ENCODE measurements at places on chromosomes 5 and 9.

DNA sequence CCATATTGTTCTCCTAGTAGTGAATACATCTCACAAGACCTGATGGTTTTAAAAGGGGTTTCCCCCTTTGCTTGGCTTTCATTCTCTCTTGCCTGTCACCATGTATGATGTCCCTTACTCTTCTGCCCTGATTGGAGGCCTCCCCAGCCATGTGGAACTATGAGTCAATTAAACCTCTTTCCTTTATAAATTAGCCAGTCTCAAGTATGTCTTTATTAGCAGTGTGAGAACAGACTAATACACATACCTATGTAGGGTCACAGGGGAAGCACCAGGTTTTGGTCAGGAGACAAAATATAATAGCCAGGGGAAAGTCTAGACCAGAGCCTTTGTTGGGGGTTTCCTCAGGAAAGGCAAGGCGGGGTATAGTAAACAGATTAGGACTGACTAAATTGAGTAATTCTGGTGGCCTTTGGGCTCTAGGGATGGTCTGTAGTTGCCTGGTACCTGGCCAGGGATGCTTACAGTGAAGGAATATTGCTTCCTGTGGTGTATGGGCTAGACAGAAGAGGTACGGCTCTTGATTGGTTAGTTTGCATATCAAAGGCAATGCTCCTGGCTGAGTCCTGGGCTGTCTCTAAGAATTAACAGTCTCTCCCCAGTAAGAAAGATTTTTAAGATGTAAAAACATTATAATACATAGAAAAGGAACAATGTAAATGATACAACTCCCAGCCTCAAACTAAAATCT, 254.5 kb downstream of the ELAVL2 start:
- no peak for DNase-seq

DNA sequence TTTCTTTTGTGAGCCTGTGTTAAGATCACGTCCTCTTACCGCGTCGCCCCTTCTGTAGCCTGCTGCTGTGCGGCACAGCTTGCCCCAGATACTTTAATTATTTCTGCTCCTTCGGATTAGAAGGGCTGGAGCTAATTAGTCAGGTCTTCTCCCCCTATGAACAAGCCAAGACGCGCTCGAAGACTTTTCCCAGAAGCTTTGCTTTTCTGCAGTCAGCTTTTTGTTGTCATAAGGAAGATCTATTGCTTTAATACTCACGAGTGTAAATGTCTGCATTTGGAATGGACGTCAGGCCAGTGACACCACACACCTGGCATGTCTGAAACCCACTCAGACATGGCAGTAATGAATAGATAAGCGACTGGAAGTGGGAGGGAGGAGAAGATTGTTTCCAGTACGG, 37.0 kb downstream of the PRUNE2 start:
- no peak for DNase-seq

DNA sequence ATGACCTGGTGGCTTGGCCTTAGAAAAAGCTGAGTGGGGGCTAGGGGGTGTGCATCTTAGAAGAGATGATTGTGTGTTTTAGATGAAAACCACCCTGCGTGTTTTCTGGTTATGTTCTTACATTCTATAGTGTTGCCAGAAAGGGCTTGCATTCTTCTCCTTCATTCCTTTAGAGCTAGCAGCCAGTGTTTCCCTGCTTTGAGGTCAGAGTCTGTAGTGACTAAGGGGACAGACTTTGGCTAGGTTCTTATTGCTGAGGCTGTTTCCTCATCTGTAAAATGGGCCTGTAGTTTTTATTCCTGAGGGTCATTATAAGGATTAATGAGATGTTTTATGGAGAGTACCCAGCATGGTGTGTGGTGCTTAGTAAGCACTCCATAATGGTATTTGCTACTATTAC, 6.4 kb downstream of the MAST4 start:
- DNase-seq: no peak

DNA sequence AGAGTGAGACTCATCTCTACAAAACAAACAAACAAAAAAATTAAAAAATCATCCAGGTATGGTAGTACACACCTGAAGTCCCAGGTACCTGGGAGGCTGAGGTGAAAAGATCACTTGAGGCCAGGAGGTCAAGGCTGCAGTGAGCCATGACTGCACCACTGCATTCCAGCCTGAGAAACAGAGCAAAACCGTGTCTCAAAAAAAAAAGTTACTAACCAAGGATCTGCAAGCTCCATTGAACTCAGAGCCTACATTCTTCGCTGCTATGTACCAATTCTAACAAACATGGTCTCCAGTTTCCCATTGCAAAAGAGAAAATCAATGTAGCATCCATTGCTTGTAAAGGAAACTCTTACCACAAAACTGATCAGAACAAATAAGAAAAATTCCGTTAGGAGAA, 33.5 kb downstream of the MTMR12 start:
- DNase-seq: no peak

DNA sequence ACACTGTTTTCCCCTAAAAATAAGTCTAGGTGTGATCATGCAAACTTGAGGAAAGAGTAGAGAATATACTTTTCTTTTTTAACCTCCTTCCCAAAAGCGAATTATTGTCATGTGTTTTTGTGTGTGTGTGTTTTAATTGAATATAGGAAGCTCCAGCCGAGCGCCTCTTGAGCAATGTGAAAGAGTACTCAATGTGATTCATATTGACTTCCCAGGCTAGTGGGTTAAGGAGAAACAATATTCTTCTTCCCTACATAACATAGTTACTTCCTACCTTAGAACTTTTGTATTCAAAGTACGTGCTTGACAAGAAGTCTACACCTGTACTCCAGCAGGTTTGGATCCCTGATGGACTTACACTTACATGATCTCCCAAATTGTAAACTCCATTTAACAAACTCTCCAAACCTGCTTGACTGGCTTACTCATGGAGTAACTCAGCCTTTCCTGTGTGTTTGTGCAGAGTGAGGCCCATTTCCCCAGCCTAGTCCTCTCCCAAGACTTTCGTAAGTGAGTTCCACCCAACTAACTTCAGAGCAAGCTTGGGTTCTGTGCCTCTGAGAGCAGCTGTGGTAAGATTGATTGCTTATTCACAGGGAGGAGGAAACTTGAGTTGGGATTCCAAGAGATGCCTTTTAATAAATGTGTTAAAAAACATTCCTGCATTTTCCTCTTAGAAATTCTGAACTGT, 9.3 kb downstream of the SLC28A3 start:
- no peak for DNase-seq

Measured in GM18507 (cell line).